GM04503 (cell line): ENCODE measurements at places on chromosomes 16 and 17.

- DNase-seq, result no peak
Measured at GRCh38 chr16:57775661-57776469, 26.4 kb downstream of the KIFC3 start.

- no peak for DNase-seq
Measured at GRCh38 chr17:10458701-10459100, 10.7 kb downstream of the MYH4 start.

GRCh38 chr16:90046971-90047713, 27.9 kb upstream of the DBNDD1 start:
- no peak for DNase-seq

- DNase-seq, result no peak
Measured at GRCh38 chr16:25256695-25257469, 763 bp downstream of the ZKSCAN2 start.

DNA sequence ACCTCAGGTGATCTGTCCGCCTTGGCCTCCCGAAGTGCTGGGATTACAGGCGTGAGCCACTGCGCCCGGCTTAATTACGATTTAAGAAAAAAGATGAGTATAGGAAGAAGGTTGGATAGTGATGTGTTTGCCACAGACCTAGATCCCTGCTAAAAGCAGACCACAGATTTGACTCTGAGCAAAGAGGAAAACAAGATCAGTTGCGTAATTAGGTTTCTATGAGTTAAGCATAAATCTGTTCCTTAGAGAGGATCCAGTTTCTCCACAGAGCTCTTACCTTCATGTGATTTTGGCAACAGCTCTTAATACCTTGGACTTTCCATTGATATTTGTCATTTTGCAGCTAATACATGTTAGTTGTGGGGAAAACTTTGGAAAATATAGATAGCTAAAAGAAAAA, 31.1 kb downstream of the CDH1 start:
- DNase-seq, result no peak

- no peak for DNase-seq
Measured at GRCh38 chr17:18195246-18195645, 11.6 kb downstream of the ALKBH5 start.
